Jurkat, Clone E6-1 (cell line): ENCODE measurements at places on chromosomes 5 and 9.

- no peak for DNase-seq
These were observed 299.4 kb downstream of the ZSWIM6 start for GRCh38 chr5:61631438-61631941.

GRCh38 chr5:136819526-136820302 lies 454.4 kb upstream of the TRPC7 start:
- DNase-seq: no peak

DNA sequence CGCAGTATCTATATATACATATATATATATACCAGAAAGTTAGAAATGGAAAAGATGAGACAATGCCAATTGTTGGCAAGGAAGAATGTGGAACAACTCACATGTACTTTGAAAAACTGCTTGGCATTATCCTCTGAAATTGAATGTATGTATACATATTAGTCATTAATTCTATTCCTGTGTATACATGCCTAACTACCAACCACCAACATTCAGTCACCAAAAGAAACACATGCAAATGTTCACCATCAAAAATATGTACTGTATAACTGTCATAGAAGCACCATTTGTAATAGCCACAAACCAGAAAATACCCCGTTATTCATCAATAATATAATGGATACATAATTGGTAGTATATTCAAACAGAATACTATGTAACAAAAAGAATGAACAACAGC lies 330.2 kb upstream of the GRAMD2B start:
- no peak for DNase-seq

DNA sequence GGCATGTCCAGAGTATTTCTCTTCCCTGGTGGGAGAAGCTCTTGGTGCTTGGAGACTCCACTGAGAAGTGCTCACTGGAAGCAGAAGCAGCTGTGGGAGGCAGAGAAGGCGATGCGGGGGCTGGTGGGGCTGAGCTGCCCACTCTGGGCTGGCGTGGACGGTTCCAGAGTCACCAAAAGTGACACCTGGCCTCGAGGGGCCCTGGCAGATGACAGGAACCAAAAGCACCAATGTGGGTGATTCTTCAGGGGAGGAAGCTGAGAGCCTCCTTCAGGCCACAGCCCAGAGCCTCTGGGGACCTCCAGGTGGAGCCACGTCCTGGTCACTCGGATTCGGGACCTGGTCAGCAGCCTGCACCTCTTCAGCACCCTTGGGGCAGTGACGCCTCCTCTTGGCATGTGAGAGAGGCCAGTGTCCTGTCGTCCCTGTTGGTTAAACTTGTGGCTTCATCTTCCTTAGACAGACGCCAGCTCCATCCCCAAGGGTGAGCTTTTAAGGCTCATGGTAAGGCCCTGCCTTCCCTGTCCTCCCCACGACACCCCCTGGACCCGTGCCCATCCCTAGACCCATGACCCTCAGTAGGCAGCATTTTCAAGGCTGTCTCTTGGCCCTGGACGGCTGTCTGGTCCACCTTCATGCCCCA lies 78.7 kb upstream of the IRX4 start:
- no peak for DNase-seq

DNA sequence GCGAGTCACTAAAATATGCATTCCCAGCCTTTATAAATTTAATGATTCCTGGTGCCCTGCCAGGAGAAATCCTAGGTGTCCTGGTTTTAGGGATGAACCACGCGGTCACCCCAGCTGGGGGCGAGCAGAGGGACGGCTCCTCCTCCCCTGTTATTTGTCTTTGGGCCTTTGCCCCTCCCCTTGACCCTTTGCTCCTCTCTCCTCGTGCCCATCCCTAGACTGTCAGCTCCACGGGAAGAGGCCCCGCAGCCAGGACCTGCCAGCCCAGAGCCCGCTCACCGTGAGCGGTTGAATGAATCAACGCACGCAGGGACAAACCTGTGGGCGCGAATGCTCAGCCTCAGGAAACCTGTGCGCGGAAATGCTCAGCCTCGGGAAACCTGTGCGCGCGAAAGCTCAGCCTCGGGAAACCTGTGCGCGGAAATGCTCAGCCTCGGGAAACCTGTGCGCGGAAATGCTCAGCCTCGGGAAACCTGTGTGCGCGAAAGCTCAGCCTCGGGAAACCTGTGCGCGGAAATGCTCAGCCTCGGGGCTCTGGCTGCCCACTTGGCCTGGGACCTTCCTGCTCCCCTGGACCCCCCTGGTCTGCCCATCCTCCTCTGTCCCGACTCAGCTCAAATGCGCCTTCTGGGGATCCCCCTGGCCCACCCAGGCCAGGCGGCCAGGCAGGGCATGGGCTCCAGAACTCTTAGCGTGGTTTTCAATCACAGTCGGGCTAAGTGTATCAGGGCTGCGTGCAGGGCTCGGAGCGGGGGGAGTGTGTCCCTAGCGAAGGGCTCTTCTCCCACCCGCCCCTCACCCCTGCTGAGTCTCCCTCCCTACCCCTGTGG lies 140.5 kb upstream of the COL5A1 start:
- DNase-seq: no peak

GRCh38 chr5:111779922-111780292 lies 22.9 kb upstream of the NREP start:
- no peak for DNase-seq

DNA sequence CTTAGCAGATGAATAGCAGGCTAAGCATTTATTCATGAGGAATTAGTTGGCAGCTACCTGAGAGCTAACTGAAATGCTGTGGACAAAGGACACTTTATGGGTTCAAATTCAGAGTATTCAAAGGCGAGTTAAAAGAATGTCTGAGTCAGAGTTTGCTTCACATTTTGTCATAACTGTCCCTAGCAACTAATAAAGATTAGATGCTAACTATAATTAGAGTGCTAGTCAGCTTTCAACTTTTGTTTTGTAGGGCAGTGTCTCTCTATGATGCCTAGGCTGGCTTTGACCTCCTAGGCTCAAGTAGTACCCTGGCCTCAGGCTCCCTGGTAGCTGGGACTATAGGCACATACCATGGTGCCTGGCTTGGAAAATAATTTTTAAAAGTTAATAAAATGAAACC lies 4.6 kb downstream of the SMC5 start:
- DNase-seq: no peak

- DNase-seq: no peak
These were observed 580 bp downstream of the ERAP1 start for GRCh38 chr5:96807075-96807654.

GRCh38 chr9:114694719-114695269 lies 12.8 kb upstream of the TEX48 start:
- no peak for DNase-seq

- DNase-seq: no peak
These were observed 38.7 kb downstream of the CDC42SE2 start for GRCh38 chr5:131302506-131302905.

DNA sequence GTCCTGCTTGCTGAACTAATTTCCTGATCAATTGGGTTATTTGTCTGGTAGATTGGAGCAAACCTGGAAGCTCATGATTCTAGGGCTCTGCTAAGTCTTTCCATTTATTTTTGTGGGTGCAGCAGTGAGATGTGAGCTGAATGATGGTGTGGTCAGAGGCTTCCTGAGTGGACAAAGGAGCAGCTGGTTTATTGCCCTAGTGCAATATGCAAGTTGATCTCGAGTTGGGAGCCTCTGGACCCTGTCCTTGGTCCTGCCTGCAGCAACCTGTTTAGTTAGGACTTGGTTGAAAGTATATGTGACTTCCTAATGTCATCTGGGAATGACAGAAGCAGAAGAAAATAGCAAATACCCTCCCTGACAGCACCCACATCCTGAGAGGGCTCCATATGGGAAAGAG lies 4.2 kb upstream of the UNC5A start:
- no peak for DNase-seq
